LHCN-M2 (cell line): ENCODE measurements at places on chromosomes 7 and 10. TPM values are rescaled to one million over a fixed set of nuclear protein-coding genes. Genes with fewer than 3 reads are reported as not detected.

The LIPJ gene
- not detected in 2 replicates for total RNA-seq

- DNase-seq, result peak; percentile 99
Measured at GRCh38 chr7:47474937-47475879, 106.7 kb downstream of the TNS3 start.

The COBL gene
- total RNA-seq, result 0.46 and 0.83 TPM in 2 replicates

DNA sequence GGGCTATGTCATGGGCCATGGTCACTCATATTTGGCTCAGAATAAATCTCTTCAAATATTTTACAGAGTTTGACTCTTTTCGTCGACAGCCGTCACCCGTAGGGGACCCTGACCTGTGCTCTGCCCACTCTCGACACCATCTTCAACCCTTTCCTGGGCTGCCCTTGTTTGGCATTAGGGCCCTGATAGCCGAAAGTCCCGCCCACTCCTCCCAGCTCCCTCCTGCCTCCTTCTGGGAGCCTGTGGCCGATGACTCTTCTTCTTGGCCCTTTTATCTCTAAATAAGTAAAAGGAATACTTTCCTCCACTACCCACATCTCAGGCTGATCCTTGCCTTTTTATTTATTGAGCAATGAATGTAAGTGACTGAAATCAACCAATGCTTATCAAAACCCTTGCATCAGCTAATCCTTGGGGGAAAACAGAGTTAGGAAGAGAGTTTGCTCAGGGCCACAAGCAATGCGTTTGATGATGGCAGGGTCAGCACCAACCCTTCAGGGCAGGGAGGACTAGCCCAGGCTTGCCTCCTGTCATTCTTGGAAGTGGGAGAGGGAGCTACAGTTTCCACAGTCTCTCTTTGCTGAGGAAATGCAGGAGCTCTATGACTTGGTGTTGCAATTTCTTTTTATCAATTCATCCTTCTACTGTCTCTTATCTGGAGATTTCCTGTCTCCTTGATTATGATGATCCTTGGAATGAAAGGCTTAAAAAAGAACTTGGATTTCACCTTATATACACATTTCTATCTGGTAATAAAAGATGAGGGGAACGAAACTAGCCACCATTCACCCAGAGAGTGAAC is 218.2 kb upstream of the PODXL start:
- DNase-seq, result no peak

The CPA5 gene
- total RNA-seq, result 0.06 TPM in 1 of 2 replicates, not detected in the other

DNA sequence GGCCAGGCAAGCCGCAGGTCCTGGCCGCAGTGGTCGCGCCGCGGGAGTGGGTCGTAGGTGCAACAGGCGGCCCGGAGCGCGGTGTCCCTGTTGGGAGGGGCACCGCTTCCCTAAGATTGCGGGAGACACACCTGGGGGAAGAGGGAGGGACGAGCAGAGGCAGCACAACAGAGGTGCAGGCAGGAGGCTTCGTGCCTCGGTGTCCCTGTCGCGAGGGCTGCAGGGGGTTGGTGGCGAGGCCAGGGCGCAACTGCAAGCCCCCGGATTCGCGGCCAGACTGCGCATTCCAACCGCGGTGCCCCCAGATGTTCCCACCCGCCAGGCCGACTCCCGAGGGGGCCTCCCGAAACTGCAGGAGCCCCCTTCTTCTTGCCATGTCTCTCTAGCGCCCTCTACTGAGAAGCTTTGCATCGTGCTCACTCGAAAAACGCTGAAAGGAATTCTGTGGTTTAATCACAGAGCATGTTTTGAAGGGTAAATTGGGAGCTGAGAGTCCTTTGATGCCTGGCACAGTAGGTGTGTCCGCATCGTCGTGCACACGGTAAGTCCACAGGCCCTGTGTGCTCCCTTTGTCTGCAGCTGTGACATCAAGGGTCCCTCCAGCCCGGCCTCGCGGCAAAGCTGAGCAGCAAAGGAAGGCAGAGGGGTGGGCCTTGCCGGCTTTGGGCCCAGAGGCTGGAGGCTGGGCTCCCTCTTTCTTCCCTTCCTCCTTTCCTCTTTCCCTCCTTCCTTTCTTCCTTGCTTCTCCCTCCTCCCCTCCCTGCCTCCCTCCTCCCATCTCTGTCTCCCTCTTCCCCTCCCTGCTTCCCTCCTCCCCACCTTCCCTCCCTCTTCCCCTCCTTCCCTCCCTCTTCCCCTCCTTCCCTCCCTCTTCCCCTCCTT is 6.2 kb upstream of the MBL2 start:
- peak; percentile 29 for DNase-seq

The C10orf53 gene
- total RNA-seq, result not detected in 2 replicates

The PIP4K2A gene
- total RNA-seq, result 31.3 and 33.3 TPM in 2 replicates

- no peak for DNase-seq
Measured at GRCh38 chr7:40531956-40532355, 397.2 kb downstream of the SUGCT start.

The JAKMIP3 gene
- not detected in 2 replicates for total RNA-seq

DNA sequence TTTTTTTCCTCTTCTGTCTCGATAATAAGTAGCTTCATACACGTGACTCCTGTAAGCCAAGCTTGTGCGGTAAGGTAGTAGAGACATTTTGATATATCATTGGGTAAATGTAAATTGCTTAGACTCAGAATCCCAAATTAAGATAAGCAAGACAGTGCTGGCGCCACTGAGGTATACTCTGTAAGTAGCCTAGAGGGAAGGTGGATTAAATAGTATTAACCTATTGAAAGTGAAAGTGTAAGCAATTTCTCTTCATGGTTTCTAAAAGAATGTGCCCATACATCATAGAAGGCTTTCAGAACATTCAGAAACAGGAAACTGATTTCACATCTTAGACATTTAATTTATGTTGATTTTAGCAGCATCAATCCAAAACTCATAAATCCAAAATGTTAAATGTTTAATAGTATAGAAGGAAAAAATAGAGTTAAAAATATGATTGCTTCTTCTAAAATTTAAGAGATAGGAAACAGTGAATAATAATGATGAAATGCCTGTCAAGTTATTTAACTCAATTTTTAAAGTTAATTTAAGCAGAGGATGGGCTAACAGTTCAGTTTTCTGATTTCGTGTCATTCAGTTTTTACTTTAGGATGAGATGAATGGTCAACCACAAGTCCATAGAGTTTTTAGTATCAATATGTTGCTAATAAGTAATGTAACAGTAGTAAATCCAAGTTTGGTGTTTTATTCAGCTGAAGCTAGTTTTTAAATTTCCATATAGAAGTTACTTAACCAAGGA is 36.8 kb downstream of the LRRC72 start:
- DNase-seq, result no peak

GRCh38 chr7:10212649-10213048 is 761.0 kb upstream of the PHF14 start:
- DNase-seq, result no peak

DNA sequence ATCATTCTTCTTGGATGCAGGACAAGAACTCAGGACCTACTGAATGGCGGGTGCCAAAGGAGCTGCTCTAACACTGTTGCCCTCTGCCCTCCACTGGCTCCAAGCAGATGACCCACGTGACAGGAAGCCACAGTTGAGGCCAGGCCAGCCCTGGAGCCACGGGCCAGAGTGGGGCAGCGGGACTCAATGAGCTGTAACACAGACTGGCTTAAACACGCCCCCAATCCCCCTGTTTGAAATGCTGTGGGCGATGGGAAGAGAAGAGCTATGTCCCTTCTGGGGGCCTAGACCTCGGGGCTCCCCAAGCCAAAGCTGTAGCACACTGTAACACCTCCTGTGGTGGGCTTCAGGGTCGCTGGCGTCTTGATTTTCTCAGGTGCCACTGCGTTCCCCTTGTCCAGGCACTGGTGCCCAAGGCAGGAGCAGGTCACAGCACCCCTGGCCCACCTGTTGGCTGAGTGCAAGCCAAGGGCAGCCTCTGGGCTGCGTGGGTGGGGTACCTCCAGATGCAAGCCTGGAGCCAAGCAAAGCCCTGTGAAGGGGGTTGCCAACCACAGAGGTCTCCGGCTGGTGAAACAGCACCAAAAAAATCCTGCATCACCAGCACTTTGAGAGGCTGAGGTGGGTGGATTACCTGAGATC is 18.6 kb upstream of the ZMIZ2 start:
- no peak for DNase-seq

- peak; percentile 32 for DNase-seq
Measured at GRCh38 chr7:136637813-136638212, 230.6 kb upstream of the CHRM2 start.

The SPOCK2 gene
- 0.06 and 0.29 TPM in 2 replicates for total RNA-seq

The AUTS2 gene
- 3.0 and 4.6 TPM in 2 replicates for total RNA-seq

The OR2A42 gene
- total RNA-seq, result not detected in 2 replicates

The CCDC146 gene
- total RNA-seq, result 0.92 and 2.1 TPM in 2 replicates

GRCh38 chr7:1829111-1829510 is 159.0 kb downstream of the ELFN1 start:
- DNase-seq, result no peak

- no peak for DNase-seq
Measured at GRCh38 chr7:79009647-79010046, 443.8 kb downstream of the MAGI2 start.

GRCh38 chr10:43252783-43253341 is 14.0 kb downstream of the RASGEF1A start:
- no peak for DNase-seq

The SLC29A4 gene
- 3.9 and 4.7 TPM in 2 replicates for total RNA-seq

DNA sequence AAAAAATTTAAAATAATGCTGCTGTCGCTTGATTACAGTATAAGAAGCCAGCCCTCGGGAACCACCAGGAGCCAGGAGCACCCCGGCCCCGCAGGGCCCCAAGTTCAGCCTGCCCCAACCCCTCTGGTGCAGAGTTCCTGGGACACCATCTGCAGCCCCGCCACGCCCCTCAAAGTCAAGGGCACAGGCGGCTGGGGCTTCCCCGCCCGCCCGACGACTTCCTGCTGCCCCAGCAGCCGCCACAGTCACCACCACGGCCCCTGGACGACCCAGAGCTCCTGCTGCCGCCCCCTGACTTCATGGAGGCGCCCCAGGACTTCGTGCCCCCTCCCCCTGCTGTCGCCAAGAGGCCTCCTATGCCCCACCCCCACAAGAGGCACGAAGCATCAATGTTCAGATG is 103.6 kb upstream of the PDSS1 start:
- DNase-seq, result no peak
